ENCODE measurements at places on chromosomes 2 and 18. TPM values are rescaled to one million over a fixed set of nuclear protein-coding genes. Genes with fewer than 3 reads are reported as not detected.

The ZNF396 gene
- 1.7 TPM for total RNA-seq

The ZAP70 gene
- 7.8 TPM for total RNA-seq

The CD226 gene
- 0.79 TPM for total RNA-seq

The GALNT14 gene
- total RNA-seq, result 18.9 TPM

The DIPK1C gene
- not detected for total RNA-seq

The GATA6 gene
- 2.2 TPM for total RNA-seq

The ACVR1 gene
- 4.7 TPM for total RNA-seq

The LYPD6B gene
- 9.2 TPM for total RNA-seq

The ESPNL gene
- not detected for total RNA-seq

The CEP68 gene
- total RNA-seq, result 17.4 TPM

The COBLL1 gene
- 68.3 TPM for total RNA-seq

All from esophagus squamous epithelium (tissue), 5 donors.